ENCODE measurements at places on chromosomes 1 and 21.

GRCh38 chr1:201513498-201514243, 6.7 kb upstream of the CSRP1 start:
- no peak for DNase-seq

GRCh38 chr1:50893466-50893865, 66.6 kb downstream of the FAF1 start:
- no peak for DNase-seq

- no peak for DNase-seq
Measured at GRCh38 chr1:64712049-64712448, 32.8 kb upstream of the RAVER2 start.

- DNase-seq: no peak
Measured at GRCh38 chr1:43296207-43296606, 4.6 kb upstream of the TIE1 start.

DNA sequence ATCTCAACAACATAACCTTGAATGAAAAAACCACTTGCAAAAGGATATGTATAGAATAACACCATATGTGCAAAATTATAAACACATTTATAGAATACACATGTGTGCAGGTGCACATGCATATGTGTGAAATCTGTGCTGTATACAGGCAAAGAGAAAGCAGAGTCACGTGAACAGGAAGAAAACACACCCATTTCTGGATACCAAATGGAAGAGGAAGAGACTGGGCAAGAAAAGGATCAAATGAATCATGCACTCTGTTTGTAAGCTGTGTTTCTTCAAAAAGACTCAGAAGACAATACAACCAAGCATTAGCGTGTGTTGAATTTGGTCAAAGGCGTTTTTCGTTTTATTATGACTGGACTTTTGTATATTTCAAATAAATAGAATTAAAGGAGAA, 111.3 kb upstream of the ERG start:
- DNase-seq: no peak

GRCh38 chr1:10764296-10764798, 32.1 kb downstream of the CASZ1 start:
- DNase-seq: no peak

GRCh38 chr1:59751801-59752200, 62.9 kb upstream of the HOOK1 start:
- DNase-seq: no peak

DNA sequence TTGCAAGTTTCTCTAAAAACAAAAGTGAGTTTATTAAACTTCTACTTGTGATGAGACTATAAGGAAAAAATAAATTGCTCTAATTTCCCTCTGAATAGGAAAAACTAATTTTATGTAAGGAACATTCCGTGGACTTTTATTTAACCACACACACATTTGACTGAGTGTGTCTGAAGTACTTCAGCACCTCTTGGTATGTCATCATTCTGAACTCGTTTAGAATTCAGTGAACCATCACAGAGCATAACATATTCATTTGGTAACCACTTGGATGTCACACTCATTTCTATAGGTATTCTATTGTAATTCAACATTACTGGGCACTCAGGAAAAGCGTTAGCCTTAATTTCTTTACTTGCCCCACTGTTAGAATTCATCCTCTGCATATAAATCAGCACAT, 79.1 kb downstream of the RGS21 start:
- no peak for DNase-seq

GRCh38 chr1:199995096-199995685, 32.3 kb upstream of the NR5A2 start:
- no peak for DNase-seq

DNA sequence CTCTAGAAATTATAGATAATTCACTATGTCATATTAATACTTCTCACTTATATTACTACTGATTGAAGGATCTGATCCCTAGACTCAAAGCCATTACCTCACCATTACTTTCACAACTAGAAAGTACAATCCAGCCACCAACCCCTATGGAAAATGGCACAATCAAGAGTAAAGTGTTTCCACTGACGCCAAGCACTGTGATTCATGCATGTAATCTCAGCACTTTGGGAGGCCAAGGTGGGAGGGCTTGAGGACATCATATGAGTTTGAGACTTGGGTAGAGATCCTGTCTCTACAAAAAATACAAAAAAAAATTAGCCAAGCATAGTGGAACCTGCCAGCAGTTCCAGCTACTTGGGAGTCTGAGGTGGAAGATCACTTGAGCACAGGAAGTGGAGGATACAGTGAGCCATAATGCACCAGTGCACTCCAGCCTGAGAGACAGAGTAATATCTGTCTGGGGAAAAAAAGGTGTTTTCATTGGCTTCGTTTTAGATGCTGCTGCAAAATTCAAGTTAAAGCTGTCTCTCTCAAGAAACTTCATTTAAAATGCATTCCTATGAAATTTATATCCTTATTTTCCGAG, 126.5 kb downstream of the AKT3 start:
- no peak for DNase-seq

- no peak for DNase-seq
Measured at GRCh38 chr1:231037585-231038517, 2.2 kb downstream of the FAM89A start.

DNA sequence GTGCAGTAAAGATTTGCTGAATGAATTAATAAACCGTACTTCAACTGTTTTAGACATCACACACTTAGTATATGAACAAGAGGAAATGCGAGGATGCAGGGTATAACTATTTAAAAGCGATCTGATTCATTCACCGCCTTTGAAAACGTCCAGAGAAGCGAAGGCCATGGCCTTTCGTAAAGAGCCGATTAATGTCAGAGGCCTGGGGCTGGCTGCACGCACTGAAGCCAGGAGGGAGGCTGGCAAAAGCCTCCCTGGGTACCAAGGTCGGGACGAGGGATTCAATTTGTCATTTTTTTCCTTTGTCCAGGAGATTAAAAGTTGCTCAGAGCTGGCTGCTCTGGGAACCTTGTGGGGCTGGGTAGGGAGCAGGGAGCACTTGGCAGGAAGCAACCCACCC, 307.4 kb downstream of the NPHP4 start:
- no peak for DNase-seq

DNA sequence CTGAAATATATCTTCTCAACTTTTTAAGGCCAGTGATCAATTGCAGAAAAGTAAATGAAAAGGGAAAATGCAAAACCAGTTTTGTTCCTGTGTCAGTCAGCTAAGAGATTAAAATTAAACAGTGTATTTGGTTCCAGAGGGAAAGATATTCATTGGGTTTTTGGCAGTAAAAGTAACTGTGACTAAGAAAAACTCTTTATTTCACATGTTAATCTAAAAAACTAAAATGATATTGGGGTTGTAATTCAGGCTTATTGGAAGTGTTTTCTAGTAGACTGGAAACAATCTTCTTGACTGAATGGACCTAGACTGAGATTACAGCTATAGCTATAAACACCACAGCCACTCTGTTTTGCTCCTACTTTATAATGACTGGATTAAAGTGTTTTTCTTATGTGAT, 413.9 kb downstream of the ADGRL2 start:
- no peak for DNase-seq

GRCh38 chr1:50157306-50157941, 48.7 kb downstream of the ELAVL4 start:
- no peak for DNase-seq

- no peak for DNase-seq
Measured at GRCh38 chr1:15941899-15942660, 33.8 kb downstream of the ZBTB17 start.

DNA sequence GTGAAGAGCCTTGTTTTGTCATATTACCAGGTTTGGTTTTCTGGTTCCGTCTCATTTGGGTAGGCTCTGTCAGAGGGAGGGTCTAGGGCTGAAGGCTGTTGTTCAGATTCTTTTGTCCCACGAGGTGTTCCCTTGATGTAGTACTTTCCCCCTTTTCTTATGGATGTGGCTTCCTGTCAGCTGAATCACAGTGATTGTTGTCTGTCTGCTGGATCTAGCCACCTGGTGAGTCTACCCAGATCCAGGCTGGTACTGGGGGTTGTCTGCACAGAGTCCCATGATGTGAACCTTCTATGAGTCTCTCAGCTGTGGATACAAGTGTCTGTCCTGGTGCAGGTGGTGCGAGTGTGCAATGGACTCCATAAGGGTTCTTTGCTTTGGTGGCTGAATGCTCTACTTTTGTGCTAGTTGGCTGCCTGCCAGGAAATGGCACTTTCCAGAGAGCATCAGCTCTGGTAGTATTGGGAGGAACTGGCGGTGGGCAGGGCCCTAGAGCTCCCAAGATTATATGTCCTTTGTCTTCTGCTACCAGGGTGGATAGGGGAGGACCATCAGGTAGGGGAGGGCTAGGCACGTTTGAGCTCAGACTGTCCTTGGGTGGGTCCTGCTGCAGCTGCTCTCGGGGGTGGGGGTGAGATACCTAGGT, 246.0 kb downstream of the RYR2 start:
- DNase-seq: no peak

DNA sequence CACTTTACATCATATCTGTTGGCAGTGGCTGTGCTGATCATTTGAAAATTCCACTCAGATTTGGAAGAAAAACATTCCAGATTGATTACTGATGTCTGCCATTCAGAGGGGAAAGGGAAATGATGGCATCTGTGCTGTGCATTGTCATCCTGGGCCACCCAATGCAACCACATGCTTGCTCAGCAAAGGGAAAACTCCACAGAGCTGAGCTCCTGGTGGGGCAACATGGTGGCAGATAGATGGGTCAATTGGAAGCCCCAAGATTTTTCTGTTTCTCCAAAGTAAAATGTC, 11.8 kb downstream of the OXCT2 start:
- DNase-seq: no peak

DNA sequence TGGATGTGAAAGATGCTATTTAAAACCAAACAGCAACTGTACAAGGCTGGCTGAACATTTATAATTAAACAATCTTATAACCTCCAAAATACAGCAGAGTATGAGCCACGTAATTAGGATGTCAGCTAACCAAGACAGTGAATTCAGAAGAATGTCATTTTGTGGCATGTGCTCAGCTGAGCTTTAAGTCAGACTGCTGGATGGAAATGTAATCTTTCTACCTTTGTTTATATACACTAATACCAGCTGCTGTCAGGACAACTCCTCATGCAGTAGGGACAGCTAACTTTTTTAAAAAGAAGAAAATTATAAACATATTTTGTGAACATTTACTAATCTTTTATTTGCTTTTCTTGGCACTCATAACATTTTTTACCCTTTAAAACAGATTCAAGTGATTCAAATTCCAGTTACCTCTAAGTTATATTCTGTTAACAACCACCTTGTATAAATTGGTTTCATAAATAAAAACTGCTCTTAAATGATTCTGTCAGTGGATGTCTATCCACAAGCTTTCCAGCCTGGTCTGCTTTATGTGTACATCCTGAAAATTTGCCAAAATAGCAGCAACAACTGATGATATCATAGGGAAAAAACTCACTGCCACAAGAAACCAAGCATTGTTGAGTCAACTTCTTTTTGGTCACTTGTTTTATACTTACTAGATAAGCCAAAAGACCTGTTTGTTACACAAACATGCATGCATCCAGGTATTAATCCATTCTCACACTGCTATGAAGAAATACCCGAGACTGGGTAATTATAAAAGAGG, 36.1 kb downstream of the DPH5 start:
- peak; percentile 37 for DNase-seq

DNA sequence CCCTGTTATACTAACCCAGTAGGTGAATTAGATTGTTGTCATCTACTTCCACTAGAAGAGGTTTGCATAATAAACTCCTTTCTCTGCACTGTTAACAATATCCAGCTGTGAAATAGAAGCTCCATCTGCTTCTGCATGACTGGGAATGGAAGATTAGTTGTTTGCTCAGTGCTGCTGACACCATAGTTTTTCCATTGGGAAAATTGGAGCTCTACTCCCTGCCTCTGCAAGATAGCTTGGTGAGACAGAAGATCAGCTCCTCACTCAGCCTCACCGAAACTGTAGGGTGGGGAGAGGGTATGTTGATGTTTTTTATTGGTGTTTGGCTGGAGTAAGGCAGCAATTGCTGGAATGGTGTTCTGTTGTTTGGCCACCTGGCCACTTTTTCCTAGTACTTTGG, 331.6 kb upstream of the ADAMTS5 start:
- no peak for DNase-seq

- DNase-seq: no peak
Measured at GRCh38 chr21:42384989-42385388, 10.9 kb downstream of the TMPRSS3 start.

DNA sequence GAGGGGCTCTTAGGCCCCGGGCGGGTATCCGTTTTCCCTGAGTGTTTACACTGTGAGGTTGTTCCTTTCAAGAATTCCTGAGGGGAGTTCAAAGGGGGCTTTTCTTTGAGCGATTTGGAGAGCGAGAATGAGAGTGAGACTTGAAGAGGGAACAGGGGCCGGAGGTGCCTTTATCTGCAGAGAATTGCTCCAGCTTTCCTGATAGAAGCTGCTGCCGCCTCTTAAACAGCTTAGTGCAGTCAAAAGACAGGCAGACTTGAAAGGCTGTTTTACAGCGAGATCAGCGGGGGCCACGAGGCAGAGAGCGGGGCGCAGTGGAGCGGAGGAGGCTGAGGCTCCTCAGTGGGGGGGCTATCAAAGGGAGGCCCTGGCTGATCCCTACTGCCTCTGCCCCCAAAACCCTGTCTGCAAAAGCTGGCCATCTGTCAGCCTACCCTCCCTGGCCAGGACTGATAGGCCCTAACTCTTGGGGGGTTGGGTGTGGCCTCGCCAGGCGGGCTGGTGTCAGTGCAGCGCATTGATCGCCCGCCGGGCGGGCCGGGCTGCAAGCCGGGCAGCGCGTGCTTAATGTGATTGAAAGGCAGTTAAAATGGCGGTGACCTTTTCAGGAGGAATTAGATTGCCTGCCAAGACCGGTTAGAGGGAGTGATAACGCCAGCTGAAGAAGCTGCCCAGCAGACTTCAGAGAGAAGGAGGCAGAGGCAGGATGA, 36.4 kb downstream of the TMEM53 start:
- DNase-seq: no peak

- no peak for DNase-seq
Measured at GRCh38 chr1:119779869-119780356, 11.2 kb upstream of the HMGCS2 start.

DNA sequence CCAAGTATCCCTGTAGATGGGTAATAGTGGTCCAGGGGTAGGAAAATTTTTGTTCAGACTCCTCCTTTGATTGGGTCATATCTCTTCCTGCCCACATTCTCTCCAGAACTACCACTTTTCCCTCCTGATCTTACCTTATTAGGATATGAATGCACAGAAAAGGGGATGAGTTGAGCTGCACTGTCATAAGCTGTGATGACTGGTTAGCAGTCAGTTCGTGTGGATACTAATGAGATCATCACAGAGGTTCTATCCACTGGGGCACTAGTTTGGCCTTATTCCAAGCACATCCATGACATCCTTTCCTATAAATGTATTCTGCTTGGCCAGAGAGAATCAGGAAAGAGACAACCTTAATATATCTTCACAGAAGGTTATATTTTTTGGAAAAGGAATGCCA, 22.1 kb upstream of the TBX15 start:
- peak; percentile 84 for DNase-seq

GRCh38 chr1:29896791-29897714, 660.7 kb downstream of the PTPRU start:
- DNase-seq: no peak

- no peak for DNase-seq
Measured at GRCh38 chr1:76269155-76269554, 194.6 kb downstream of the ST6GALNAC3 start.

Measured in RCC 7860 (cell line).